ENCODE measurements at places on chromosomes 2 and 18. TPM values are rescaled to one million over a fixed set of nuclear protein-coding genes. Genes with fewer than 3 reads are reported as not detected.

The RND3 gene
- total RNA-seq = not detected

GRCh38 chr2:63553049-63553448 lies 35.2 kb downstream of the WDPCP start:
- H3K4me1 ChIP-seq = no peaks in the 10 kb centered on the region
- H3K27me3 ChIP-seq = no peaks in the 10 kb centered on the region
- no peak for DNase-seq
- H3K36me3 ChIP-seq = no peaks in the 10 kb centered on the region

The TUBB8B gene
- not detected for total RNA-seq

The CROCC2 gene
- not detected for total RNA-seq

The OTOS gene
- total RNA-seq = not detected

DNA sequence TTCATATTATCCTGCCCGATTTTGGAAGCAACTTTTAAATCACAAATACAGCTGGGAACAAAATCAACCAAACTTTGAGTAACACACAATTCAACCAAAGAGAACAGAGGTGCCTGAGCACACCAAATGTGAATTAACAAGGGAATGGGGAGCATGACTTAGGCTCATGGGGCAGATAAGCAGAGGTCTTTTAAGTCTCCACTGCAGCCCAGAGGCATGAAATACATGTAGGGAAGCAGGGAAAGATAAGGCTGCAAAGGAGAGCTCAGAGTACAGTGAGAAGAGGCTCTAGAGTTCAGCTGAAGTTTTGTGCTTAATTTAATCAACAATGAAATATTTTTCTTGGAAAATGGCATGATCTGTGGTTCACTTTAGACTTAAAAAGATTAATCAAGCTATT lies 49.0 kb downstream of the CYTIP start:
- H3K36me3 ChIP-seq = peaks cover 5% of the 10 kb centered on the region
- H3K27me3 ChIP-seq = no peaks in the 10 kb centered on the region
- H3K27ac ChIP-seq = no peak overlapping the region
- no peak overlapping the region for H3K4me3 ChIP-seq
- no peak for DNase-seq

GRCh38 chr18:46071653-46072375 lies at the start of gene PSTPIP2:
TSS of gene PSTPIP2 (minus strand) at chr18:46072260. CDS start at chr18:46072188, 72 bp downstream.
- peak; percentile 39 for DNase-seq
- H3K4me1 ChIP-seq = peaks cover 34% of the 10 kb centered on the region
- H3K4me3 ChIP-seq = peak within 1 kb of the TSS; percentile 42

DNA sequence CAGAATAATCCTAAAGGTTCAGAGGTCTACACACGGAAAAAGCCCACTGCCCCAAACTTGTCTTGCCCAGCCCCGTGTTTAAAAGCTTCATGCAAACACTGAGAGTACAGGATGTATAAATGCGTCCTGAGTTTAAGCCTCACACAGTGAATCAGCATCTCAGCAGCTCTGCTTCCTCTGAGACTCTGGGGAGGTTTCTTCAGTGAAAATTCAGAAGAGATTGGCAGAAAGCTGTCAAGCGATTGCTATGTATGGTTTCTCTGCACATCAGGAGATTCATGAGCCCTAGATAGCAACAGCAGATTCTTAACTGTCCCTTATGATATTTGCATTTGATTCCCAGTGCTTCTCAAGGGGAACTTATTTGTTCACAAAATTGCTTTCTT lies 27.1 kb downstream of the CRACDL start:
- H3K36me3 ChIP-seq = no peaks in the 10 kb centered on the region
- no peak for DNase-seq
- H3K4me3 ChIP-seq = no peak overlapping the region
- no peak overlapping the region for H3K27ac ChIP-seq
- H3K4me1 ChIP-seq = peaks cover 4% of the 10 kb centered on the region
- H3K27me3 ChIP-seq = peaks cover 7% of the 10 kb centered on the region

The ZEB2 gene
- total RNA-seq = 18.1 TPM

DNA sequence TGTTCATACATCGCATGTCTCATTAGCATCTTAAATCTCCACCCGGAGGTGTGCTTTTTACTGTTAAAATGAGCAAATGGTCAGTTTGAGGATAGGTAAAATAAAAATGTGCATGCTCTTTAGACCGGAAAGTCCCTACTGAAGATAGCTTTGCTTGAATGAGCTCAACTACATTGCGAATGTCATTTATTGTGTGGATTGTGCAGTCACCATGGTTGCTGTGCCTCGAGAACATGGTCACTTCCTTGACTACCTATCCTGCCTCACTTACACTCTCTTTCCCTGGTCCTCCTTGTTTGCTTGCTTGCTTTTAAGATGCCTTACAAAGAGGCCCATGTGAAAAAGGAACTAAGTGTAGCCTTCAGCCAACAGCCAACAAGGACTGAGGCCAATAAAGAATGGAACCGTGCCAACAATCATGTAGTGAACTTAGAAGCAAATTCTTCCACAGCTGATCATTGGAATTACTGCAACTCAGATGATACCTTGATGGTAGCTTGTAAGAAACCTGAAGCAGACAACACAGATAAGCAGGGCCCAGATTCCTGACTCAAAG lies 72.2 kb upstream of the BARD1 start:
- no peak overlapping the region for H3K4me3 ChIP-seq
- no peaks in the 10 kb centered on the region for H3K4me1 ChIP-seq
- DNase-seq = no peak

The KCNIP3 gene
- total RNA-seq = not detected

DNA sequence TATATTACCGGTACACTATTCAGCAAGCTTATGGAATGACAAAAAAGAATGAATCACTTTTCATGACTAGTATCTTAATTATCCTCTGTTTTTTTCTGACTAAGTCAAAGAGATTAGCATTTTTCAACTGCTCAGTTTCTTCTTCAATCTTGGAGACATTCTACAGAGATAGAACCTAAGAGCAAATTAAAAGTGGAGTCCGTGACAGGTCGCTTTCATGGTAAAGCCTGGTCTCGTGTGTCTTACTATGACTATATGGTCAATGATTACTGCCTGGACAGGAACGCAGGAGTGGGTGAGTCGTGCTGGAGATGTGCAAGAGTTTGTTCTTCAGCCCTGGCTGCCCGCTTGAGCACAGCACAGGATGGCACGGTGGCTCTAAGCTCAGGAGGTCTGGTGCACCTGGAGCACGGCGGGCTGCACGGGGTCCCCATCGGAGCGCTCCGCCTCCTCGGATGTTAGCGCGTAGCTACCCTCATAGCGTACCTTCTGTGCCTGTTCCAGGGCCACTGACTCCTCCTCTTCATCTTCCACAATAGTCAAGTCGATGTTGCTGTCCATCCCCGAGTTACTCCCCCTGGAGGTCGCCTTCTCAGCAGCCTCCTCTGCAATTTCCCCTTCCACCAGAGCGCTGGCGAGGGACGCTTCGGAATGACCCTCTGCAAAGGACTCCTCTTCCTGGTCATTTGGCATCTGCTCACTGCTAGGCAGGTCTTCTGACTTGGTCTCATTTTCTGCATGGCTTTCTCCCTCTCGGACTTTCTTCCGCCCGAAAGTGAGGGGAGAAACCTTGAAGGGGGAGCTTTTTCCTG lies 11.1 kb downstream of the CAVIN2 start:
- no peak overlapping the region for H3K4me3 ChIP-seq
- H3K36me3 ChIP-seq = no peaks in the 10 kb centered on the region
- peaks cover 4% of the 10 kb centered on the region for H3K27me3 ChIP-seq
- no peaks in the 10 kb centered on the region for H3K4me1 ChIP-seq
- no peak overlapping the region for H3K27ac ChIP-seq

- H3K4me1 ChIP-seq = no peaks in the 10 kb centered on the region
- H3K27me3 ChIP-seq = peaks cover 9% of the 10 kb centered on the region
- H3K4me3 ChIP-seq = no peak overlapping the region
- H3K36me3 ChIP-seq = no peaks in the 10 kb centered on the region
These were observed 31.7 kb downstream of the IL37 start for GRCh38 chr2:112942654-112943002.

The SP3 gene
- 153 TPM for total RNA-seq

DNA sequence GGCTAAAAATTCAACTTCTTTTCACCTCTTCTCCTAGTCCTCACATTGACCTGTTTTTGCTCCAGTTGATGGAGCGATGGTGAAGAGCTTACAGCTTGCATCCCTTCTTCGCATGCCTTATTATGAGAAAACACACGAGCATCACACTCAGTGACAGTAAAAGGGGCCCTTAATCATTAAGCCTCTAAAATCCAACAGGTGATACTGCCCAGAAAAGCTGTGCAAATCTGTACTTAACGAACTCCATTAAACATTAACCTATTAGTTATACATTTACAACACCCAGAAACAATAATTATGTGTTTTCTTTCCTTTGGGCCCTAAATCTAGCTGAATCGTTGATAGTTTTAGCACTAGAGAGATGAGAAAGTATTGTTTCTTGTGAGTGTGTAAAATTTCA lies 54.8 kb downstream of the LAMA1 start:
- H3K27ac ChIP-seq = no peak overlapping the region
- no peaks in the 10 kb centered on the region for H3K27me3 ChIP-seq
- H3K4me1 ChIP-seq = no peaks in the 10 kb centered on the region

The SERPINB3 gene
- not detected for total RNA-seq

- no peak for DNase-seq
- no peaks in the 10 kb centered on the region for H3K36me3 ChIP-seq
- H3K27ac ChIP-seq = peak overlapping the region; percentile 87
- peaks cover 33% of the 10 kb centered on the region for H3K4me1 ChIP-seq
- peak overlapping the region; percentile 91 for H3K4me3 ChIP-seq
These were observed 583 bp downstream of the HIBCH start for GRCh38 chr2:190318931-190319554.

- H3K27me3 ChIP-seq = no peaks in the 10 kb centered on the region
- H3K27ac ChIP-seq = no peak overlapping the region
- no peaks in the 10 kb centered on the region for H3K4me1 ChIP-seq
- no peak for DNase-seq
- no peak overlapping the region for H3K4me3 ChIP-seq
- peaks cover 6% of the 10 kb centered on the region for H3K36me3 ChIP-seq
These were observed 70.1 kb downstream of the TSHZ1 start for GRCh38 chr18:75280427-75281280.

DNA sequence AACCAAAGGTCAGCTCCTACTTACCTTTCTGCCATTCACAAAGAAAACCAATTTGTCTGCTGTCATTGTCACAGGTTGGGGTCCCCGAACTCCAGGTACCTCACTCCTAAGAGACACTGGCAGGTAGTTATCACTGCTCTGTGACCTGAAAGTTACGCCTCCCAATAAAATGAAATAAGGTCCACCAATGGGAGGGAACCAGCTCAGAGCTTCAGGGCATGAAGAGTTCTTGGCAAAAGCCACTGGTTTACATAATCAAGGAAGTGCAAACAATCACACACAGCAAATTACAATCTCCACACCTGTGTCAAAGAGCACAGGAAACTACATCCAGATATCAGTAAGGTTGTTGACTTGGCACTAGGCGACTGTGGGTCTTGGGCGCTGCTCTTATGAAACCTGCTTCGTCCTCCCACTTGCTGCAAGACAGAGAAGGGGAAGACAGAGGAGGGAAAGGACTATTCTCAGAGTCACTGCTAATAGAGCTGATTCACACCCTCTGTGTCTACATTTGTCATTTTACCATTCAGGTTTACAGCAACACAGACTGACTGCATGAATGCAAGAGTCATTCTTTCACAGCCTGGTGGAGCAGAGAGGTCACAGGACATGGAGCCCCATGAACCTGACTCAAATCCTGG lies at the start of gene XDH:
XDH (minus strand) TSS at position 142 of the 641 bp plus-strand sequence; CDS start at position 66, 76 bp downstream.
- H3K27me3 ChIP-seq = peaks cover 1% of the 10 kb centered on the region
- no peak within 1 kb of the TSS for H3K4me3 ChIP-seq
- H3K27ac ChIP-seq = no peak within 1 kb of the TSS
- DNase-seq = no peak

DNA sequence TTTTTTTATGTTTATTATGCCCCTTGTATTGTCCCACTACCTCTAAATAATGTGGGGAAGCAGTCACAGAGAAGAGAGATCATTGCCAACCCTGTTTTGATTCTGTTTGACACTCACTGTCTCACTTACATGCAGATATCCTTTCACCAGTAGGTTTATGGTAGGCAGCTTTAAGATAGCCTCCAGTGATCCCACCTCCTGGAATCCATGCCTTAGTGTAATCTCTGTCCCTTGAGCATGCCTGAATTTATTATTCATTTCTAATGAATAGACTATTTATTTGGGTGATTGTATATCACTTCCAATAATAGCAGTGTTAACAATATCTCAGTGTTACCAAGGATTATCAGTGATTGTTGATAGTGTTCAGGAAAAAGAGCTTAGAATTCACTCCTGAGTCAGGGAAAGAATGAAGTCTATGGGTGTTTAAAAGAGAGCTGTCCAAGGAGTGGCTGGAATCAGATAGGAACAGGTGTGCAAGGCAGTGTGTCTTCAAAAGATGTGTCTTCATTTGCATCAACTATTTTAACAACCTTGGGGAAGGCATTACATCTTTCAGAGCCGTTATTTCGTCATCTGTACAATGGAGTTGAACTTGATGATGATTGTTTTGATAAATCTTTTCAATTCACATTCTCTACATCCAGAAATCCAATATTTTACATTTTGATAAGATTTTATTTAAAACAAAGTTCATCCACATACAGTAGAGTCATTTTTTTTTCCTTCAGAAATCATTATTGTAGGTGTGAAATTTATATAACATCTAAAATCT lies 31.9 kb downstream of the PKP4 start:
- H3K36me3 ChIP-seq = no peaks in the 10 kb centered on the region
- H3K4me3 ChIP-seq = no peak overlapping the region
- no peak for DNase-seq
- no peaks in the 10 kb centered on the region for H3K27me3 ChIP-seq
- no peak overlapping the region for H3K27ac ChIP-seq

- no peak overlapping the region for H3K27ac ChIP-seq
- H3K36me3 ChIP-seq = no peaks in the 10 kb centered on the region
- no peak for DNase-seq
These were observed 1052.8 kb upstream of the NRXN1 start for GRCh38 chr2:52084759-52085158.

The ASB18 gene
- total RNA-seq = not detected

The C1GALT1C1L gene
- not detected for total RNA-seq

DNA sequence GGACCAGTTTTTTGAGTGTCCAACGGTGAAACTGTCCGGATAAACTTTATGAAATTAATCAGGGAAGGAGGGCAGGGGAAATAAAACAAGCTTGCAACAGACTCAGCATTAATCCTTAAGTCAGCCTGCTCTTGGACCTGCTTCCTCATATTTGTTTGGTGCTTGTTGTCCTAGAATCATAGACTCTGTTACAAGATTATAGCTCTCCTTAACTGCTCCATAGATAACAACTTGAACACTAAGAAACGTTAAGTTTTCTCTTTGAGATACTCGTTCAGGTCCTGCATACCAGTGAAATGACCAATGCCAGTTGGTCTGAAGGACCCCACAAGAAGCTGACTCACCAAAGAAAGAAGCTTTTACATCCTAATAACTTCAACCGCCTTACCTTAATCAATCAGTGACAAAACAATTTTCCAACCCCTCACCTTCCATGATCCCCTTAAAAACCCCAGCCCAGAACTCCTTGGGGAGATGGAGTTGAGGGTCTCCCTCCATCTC lies 493.2 kb downstream of the PID1 start:
- no peak for DNase-seq
- H3K27me3 ChIP-seq = no peaks in the 10 kb centered on the region
- H3K4me3 ChIP-seq = no peak overlapping the region
- no peak overlapping the region for H3K27ac ChIP-seq

DNA sequence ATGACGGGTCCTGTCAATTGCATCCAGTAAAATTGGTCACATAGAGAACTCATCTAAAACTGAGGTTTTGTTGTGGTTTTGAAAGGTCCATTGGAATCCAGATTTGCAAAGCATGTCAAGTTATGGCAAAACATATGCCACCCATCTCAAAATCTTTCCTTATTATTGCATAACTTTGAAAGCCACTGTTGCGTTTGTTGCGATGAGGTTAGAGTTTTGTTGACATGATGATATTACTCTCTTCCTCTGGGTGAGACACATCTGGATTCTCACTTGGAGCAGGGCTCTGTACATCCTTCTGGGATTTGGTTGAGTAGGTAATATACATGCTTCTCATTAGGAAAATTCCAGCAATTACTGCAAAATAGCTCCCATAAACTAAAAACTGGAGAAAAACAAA lies 20.6 kb downstream of the SCYGR5 start:
- no peaks in the 10 kb centered on the region for H3K36me3 ChIP-seq
- H3K27ac ChIP-seq = no peak overlapping the region
- H3K4me3 ChIP-seq = no peak overlapping the region
- no peaks in the 10 kb centered on the region for H3K4me1 ChIP-seq
- H3K27me3 ChIP-seq = peaks cover 7% of the 10 kb centered on the region
